Stimulated activated CD8-positive, alpha-beta memory T cell treated with anti-CD3 and anti-CD28 coated beads, Interleukin-4, amount 100 ng/mL, for 1 hour (primary cell): ENCODE measurements at places on chromosomes 2 and 18.

GRCh38 chr2:42921721-42922120, 129.3 kb upstream of the HAAO start:
- no peak for DNase-seq

DNA sequence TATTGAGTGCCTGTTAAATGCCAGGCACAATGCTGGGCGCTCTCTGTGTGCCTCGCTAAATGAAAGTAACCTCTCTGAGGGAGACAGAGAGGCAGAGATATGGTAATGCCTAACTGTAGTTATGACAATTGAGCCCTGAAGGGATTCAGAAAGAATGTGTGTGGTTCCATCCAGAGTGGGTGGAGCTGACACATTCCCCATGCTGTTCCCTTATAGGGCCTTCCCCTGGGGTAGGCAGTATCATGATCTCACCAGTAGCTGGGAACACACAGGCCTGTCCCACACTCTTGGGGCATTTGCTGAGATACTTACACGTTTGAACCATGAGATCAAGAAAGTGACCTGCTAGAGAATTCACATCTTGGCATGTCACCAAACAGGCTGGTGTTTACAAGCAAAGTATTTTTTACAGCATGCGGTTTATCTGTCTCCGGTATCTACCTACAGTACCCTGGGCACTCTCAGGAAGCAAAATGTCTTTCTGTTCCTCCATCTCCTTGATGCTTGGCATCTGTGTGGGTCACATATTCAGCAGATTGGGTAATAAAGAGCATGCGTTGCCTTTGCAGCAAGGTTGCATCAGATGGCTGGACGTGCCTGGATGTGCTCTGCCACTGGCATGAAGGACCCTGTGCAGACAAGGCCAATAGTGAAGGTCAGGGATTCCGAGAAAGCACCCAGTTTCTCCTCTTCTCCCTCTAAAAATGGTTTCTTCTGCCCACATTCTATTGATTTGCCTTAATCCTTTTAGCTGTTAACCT, 9.4 kb downstream of the CTIF start:
- DNase-seq: no peak

DNA sequence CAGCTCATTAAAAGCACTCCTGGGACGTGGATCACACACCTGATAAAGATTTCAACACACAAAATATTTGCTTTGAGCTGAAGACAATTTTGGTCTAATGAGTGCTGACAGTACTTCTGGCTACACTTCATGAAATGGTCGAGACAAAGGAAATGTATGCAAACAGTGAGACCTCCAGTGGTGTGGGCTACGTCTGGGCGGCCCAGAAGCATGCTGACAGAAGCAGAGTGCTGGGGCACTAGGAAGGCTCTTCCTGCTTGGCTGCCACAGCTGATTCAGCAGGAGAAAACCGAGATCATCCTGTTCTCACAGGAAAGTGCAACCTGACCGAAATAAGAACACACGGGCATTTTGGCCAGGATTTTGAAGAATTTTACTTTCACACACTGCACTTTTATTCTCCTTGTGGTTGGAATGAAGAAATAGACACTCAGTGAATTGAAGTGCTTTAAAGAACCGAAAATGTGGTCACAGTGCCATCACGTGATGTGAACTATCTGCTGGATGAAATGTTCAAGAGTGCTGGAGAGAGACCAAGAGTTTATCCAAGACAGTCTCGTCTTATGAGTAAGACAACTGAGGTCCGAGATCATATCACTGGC, 149.5 kb downstream of the CCBE1 start:
- no peak for DNase-seq

DNA sequence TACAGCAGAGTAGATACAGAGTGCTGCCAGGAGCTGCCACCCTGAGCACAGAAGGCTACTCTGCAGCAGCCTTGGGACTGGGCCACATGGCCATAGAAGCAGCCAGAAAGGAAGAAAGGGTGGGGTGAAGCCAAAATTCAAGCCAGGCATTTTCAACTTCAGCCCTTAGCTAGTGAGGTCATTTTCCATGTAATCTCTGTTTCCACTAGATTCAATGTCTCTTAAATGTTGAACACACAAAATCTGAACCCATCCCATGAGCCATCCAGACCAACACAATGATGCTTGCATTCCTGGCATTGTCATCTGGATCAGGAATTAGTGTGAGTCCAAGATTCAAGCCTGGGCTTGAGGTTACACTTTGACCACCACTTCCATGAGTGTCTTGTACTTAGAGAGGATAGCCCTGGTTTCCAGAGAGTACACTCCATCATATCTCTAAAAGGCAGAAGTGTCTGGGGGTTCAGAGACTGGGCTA, 243.6 kb downstream of the OSR1 start:
- DNase-seq: no peak

DNA sequence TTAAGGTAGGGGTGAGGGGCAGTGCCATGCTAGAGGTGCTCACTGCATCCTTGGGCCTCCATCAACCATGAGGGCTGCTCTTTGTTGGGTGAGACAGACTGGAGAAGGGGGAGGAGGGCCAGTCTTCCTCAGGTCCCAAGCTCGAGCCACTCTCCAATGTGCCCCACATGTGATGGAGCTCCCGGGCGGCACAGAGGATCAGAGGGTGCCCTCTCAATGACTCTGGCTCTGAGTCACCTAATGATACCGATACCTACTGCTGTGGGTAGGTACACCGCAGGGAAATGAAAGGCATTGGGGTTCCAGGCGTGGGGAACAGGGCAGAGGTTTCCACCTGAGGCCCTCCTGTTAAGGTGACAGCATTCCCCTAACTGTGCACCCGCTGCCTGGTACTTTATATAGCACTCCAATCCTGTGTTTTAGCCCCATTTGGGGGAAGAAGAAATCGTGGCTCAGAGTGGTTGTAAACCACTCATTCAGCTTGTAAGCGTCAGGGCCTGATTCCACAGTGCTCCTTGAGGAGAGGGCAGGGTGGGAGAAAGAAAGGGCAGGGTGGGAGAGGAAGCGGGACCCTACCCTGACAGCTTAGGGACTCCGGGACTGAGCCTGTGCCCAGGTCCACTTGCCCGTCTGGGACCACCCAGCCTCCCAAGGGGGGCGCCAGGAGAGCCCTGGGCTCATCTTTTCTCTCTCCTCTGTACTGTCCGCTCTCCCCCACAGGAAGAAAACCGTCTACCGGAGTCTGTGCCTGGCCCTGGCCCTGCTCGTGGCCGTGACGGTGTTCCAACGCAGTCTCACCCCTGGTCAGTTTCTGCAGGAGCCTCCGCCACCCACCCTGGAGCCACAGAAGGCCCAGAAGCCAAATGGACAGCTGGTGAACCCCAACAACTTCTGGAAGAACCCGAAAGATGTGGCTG, 1.8 kb downstream of the B3GNT7 start:
- DNase-seq: no peak

DNA sequence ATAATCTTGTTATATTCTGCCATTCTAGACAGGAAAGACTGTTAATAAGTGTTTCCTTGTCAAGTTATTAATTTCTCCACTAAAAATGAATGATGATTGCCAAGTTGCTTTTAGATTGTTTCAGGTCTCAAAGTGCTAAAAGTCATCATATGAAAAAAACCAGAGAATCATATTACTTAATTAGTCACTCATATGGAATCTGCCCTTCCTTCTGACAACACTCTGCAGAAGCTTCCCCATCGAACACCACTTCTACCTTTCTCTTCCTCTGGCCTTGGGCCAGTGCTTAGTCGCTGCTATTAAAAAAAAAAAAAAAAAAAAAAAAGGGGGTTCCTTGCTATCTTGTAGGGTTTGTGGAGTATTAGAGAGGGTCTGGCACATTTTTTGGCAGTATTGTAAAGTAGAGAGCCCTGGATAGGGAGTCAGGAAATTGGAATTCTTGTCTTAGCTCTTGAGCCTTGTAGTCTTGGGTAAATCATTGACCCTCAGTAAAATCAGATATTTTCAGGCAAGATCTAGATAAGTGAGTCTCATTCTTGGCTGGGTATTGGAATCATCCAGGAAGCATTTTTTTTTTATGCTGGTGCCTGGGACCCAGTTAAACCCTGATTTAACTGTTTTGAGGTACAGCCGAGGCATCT, 141.7 kb upstream of the CCDC68 start:
- no peak for DNase-seq

- no peak for DNase-seq
Measured at GRCh38 chr2:155830351-155830750, 502.2 kb downstream of the NR4A2 start.

- no peak for DNase-seq
Measured at GRCh38 chr2:5227062-5227699, 465.0 kb upstream of the SOX11 start.

GRCh38 chr18:25299426-25300300, 52.3 kb downstream of the ZNF521 start:
- DNase-seq: no peak

DNA sequence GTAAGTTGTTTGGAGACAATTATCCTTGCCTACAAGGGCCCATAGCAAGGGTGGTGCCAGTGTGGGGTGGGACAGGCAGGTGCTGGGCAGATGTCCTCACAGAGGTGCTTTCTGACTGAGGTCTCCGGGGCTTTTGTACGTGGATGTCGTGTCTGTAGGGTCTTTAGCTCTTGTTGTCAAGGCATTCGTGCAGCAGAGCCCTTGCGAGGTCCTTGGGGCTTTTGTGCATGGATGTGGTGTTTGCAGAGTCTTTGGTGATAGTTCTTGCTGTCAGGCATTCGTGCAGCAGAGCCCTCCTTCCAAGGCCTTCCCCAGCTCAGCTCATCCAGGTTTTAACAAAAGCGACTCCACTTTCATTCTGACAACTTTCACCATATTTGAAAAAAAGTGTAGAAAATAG, 116.0 kb upstream of the TMEM18 start:
- no peak for DNase-seq

DNA sequence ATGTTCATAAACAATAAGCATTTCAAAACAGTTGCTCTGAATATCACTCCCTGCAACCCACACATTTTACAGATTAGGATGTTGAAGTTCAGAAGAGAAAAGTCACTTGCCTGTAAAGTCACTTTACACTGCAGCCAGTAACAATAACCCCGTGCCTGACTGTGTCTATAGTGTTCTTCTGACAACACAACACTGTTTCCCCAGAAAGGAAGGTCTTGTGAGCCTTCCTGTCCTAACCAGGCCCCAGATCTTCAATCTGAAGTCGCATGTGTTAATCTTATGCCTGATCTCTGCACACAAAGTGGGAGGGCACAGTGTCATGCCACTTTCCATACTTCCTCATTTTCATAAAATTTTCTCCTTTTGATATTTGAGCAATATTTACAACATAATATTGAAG, 120.2 kb downstream of the FEZ2 start:
- DNase-seq: no peak

DNA sequence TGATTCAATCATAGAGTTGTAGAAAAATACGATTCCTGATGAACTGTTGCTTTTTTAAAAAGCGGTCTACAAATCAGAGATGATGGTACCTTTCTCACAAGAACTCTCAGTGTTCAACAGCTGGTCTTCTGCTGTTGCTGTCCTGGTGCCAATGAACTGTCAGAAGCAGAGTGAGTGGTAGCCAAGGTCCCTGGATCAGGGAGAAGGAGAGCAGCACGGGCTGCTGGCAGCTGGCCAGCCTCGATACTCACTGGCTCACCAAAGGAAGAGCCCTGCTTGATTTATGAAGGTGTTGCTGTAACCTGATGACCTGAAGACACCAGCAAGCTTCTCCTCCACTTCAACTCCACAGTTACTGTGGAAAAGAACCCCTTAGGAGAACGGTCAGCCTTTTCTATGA, 300.8 kb upstream of the SOX11 start:
- DNase-seq: no peak

DNA sequence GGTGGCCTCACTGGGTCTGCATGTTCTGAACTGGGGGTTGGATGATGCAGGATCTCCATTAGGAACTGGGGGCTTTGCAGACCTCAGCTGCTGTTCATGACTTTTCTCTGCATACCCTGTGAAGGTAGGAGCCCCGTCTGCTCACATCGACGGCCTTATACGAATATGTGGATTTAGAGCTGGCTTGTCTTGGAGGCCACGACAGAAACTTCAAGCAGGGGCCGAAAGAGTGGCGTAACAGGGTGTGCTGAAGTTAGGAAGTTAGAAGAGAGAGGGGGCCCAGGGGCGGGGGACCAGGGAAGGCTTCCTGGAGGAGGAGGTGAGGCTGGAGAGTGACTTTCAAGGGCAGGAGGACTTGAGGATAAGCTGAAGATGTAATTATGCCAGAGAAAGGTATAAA, 144.9 kb downstream of the TSN start:
- no peak for DNase-seq

DNA sequence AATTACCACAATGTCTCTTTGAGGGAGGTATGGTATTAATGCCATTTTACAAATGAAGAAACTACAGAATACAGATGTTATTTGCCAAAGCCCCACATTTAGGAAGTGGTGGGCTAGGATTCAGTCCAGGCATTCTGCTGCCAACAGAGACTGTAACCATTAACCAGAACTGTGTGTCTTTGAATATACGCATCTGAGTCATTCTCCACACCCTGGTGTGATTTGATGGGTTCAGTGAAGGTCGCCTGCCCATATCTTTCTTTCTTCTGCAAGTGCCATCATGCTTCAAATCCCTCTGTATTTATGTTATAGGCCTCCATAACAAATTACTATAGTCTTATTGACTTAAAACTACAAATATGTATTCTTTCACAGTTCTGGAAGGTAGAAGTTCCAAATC, 479.0 kb upstream of the DCC start:
- no peak for DNase-seq

DNA sequence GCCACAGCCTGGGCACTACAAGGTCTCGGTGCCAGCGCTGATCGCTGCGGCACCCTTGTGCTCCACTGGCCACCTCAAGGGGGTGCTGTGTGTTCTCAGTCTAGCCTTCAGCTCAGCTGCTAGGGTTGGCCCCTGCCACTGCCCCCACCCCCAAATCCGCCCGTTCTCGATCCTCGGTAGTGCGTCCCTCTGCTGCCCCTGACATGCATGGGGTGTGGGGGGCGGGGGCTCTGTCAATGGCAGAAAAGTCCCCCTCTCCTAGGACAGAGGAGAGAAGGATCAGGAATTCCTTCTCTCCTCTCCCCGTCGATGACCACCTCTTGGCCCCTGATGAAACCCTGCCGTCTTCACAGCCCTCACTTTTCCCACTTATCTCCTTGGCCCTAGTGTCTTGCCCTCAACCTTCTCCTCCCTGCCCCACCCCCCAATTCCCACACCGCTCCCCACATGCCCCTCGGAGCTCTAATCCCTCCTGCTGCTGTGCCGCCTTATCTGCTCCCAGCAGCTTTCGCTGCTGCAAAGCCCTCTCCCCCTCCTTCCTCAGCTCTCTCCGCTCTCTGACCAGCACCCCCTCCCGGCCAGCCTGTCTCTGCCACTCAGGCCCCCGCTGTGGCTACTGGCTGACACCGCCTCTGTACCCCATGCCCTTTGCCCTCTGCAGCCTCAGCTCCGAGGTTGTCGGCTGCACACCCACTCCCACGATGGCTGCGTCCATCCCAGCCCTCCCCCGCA, 4.3 kb upstream of the ASIC4 start:
- no peak for DNase-seq

- DNase-seq: no peak
Measured at GRCh38 chr18:76491776-76492668, 3.0 kb downstream of the ZNF516 start.

DNA sequence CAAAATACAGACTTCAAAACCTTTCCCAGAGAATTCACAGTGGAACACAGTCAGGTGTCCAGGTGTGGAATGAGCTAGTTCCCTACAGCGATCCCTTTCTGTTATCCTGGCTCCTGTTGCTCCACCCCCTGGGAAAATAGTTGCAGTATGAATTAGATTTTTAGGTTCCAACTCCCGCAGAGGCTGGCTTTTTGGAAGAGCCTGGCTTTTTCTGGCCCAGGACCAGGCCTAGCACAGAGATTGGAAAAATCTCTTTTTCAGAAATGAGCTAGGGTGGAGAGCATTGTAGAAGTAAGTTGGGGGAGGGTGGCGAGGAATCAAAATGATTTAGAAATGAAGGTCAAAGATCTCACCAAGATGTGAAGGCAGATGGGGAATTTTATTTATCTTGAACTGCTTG, 27.1 kb downstream of the COL5A2 start:
- no peak for DNase-seq
